ENCODE measurements at places on chromosomes 11 and 22. TPM values are rescaled to one million over a fixed set of nuclear protein-coding genes. Genes with fewer than 3 reads are reported as not detected.

Gene APOL4
- 0.67 TPM for total RNA-seq

DNA sequence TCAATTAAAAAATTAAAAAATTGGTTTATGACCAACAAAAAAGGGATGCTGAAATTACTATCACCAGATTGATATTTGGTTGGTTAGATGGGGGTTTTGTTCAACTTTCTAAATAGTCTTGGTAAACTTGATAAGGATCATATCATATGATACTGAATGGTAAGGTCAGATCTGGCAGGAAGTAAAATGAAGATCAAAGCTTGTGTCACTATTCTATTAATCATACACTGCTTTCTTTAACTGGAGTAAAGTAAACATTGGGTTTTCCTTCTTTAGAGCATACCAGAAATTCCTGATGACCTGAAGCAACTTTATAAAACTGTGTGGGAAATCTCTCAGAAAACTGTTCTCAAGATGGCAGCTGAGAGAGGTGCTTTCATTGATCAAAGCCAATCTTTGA, 40.2 kb downstream of the RRM1 start:
- H3K27me3 ChIP-seq, result no peaks in the 10 kb centered on the region
- DNase-seq, result no peak
- H3K4me3 ChIP-seq, result no peak overlapping the region
- H3K36me3 ChIP-seq, result peaks cover 47% of the 10 kb centered on the region
- H3K4me1 ChIP-seq, result peaks cover 5% of the 10 kb centered on the region

GRCh38 chr22:17785185-17786184, 11.2 kb upstream of the BID start:
- DNase-seq, result no peak
- H3K27ac ChIP-seq, result no peak overlapping the region
- no peak overlapping the region for H3K4me3 ChIP-seq
- no peaks in the 10 kb centered on the region for H3K36me3 ChIP-seq
- H3K4me1 ChIP-seq, result peaks cover 15% of the 10 kb centered on the region

GRCh38 chr22:27639248-27640086, 162.1 kb downstream of the MN1 start:
- no peaks in the 10 kb centered on the region for H3K36me3 ChIP-seq
- H3K27ac ChIP-seq, result no peak overlapping the region
- no peak overlapping the region for H3K4me3 ChIP-seq
- DNase-seq, result no peak
- peaks cover 31% of the 10 kb centered on the region for H3K4me1 ChIP-seq
- peaks cover 30% of the 10 kb centered on the region for H3K27me3 ChIP-seq

DNA sequence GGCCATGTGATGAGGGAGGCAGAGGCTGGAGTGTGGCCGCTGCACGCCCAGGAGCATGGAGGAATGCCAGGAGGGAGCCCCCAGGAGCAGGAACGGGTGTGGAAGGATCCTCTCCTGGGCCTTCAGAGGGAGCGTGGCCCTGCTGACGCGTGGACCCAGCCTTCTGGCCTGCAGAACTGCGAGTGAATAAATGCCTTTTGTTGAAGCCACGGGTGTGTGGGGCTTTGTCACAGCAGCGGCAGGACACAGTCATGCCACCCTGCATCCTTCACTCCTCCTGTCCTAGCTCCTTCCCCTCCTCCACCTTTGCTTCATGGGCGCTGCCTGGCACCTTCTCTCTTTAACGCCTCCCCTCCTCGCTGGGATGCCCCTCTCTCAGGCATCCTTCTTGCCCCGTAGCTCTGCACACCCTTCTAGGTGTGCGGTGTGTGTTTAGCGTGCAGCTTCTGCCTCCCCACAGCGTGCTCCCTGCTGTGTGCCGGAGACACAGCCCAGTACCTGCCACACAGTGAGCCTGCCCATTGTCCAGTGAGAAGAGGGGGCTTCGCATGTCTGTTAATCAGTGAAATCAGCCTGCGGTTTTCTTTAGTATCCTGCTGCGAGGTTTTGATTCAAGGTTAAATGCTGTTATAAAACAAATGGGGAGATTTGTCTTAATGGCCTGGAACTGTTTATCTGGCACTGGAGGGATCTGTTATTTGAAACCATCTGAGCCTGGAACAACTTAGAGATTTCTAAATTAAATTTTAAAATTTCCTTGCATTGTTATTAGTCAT, 459.6 kb downstream of the TBC1D22A start:
- no peak for DNase-seq
- H3K36me3 ChIP-seq, result peaks cover 3% of the 10 kb centered on the region
- no peak overlapping the region for H3K27ac ChIP-seq
- no peaks in the 10 kb centered on the region for H3K4me1 ChIP-seq

GRCh38 chr11:130511765-130512164, 63.3 kb downstream of the ADAMTS15 start:
- H3K36me3 ChIP-seq, result no peaks in the 10 kb centered on the region
- H3K27me3 ChIP-seq, result no peaks in the 10 kb centered on the region
- no peak overlapping the region for H3K27ac ChIP-seq

GRCh38 chr11:91686700-91687099, 537.9 kb upstream of the FAT3 start:
- DNase-seq, result no peak
- no peak overlapping the region for H3K4me3 ChIP-seq
- no peaks in the 10 kb centered on the region for H3K27me3 ChIP-seq
- H3K4me1 ChIP-seq, result no peaks in the 10 kb centered on the region

GRCh38 chr11:11408436-11409221, 55.6 kb upstream of the CSNK2A3 start:
- no peaks in the 10 kb centered on the region for H3K36me3 ChIP-seq
- peaks cover 35% of the 10 kb centered on the region for H3K4me1 ChIP-seq
- H3K27ac ChIP-seq, result no peak overlapping the region
- peaks cover 5% of the 10 kb centered on the region for H3K27me3 ChIP-seq

Gene PKNOX2
- 0.95 TPM for total RNA-seq

DNA sequence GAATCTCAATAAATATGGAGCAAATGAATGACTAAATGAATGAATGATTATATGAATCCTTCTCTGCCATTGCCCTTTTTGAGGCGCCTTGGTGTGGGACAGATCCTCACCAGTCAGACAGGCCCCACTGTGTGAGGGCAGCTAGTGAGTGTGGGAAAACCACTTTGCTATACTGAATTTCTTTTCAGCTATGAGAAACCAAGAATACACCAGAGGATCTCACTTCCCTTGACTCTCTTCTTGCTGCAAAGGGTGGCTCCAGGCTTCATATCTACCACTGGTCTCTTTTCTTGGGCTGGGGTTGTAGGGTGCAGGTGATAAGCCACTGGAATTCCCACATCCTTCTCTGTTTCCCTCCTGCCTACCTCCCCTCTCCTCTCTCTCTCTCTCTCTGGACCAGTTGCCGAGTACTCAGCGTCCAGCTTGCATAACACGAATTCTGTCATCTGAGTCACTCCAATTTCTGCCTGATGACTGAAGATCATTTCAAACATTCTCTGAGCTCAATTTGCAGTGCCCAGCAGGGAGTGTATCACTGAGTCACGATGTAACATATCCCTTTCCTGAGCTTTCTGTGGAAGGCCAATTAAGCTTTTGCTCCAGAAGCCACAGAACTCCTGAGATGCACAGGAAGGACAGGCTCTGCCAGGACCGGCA, 304.3 kb upstream of the NCAM1 start:
- H3K4me3 ChIP-seq, result no peak overlapping the region
- no peak for DNase-seq
- H3K27me3 ChIP-seq, result peaks cover 6% of the 10 kb centered on the region
- H3K4me1 ChIP-seq, result peaks cover 17% of the 10 kb centered on the region

DNA sequence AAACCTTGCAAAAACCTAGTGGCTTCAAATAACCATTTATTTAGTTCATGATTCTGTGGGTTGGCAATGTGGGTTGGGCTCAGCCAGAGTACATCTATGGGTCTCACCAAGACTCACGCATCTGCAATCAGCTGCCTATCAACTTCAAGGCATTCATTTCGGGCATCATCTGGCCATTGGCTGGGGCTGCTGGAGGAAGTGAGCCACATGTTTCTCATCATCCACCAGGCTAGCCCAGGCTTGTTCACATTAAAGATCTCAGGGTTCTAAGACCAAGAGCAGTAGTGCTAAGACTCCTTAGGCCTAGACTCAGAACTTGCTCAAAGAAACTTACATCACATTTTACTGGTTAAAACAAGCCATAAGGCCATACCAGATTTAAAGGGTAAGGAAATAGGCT, 478.9 kb upstream of the ARHGAP42 start:
- no peak overlapping the region for H3K27ac ChIP-seq
- no peak for DNase-seq
- no peaks in the 10 kb centered on the region for H3K36me3 ChIP-seq
- no peak overlapping the region for H3K4me3 ChIP-seq
- H3K27me3 ChIP-seq, result no peaks in the 10 kb centered on the region

Gene OR52N4
- not detected for total RNA-seq

Gene APOL6
- 13.4 TPM for total RNA-seq

- no peak for DNase-seq
- H3K4me1 ChIP-seq, result no peaks in the 10 kb centered on the region
- H3K27me3 ChIP-seq, result peaks cover 3% of the 10 kb centered on the region
- no peak overlapping the region for H3K4me3 ChIP-seq
- peaks cover 3% of the 10 kb centered on the region for H3K36me3 ChIP-seq
Measured at GRCh38 chr11:431921-432320, 9.9 kb downstream of the ANO9 start.

DNA sequence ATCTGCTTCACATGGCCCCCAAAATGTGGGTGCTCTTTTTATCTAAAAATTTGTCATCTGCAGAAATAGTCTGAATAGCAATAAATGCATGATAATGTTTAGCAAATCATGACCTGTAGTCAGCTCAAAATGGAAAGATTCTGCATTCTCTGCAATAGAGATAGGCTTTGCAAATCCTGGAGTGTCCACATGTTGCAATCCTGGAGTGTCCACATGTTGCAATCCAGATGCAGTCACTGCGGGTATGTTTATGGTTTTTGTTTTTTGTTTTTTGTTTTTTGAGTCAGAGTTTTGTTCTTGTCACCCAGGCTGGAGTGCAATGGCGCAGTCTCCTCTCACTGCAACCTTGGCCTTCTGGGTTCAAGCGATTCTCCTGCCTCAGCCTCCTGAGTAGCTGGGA, 20.2 kb upstream of the LRRC32 start:
- no peak overlapping the region for H3K4me3 ChIP-seq
- no peaks in the 10 kb centered on the region for H3K36me3 ChIP-seq
- peaks cover 21% of the 10 kb centered on the region for H3K4me1 ChIP-seq
- DNase-seq, result no peak

DNA sequence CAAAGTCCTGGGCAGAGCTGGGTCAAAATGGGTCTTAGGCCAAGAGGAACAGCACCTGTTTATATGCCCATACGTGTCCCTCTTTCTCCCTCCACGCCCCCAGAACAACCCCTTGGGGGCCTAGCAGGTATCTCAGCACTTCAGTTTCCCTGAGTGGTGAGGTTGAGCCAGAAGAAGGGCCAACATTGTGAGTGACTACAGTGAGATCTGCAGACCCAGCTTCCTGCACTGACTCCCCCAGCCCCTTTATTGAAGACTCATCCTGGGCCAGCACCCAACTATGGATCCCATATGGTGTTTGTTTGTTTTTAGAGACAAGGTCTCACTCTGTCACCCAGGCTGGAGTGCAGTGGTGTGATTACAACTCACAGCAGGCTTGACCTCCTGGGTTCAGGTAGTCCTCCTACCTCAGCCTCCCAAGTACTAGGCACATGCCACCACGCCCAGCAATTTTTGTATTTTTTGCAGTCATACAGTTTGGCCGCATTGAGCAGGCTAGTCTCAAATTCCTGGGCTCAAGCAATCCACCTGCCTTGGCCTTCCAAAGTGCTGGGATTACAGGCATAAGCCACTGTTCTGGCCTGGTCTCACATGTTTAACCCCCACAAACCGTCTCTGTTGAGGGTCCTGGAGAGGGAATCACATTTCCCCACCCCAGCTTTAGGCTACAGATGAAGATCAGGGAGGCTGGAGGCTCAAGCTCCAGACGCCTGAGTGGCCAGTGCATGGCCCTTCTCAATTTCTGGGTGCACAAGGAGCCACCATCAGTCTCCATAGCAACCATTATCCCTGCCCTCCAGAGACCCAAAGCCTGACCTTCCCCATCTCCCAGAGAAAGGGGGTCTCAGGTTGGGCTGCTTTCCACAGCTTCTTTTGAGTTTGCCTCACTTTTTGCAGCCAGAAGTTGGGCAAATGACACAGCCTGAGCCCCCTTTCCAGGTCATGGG, 1.7 kb upstream of the LARGE2 start:
- H3K4me1 ChIP-seq, result peaks cover 11% of the 10 kb centered on the region
- H3K27ac ChIP-seq, result peak overlapping the region; percentile 90
- peaks cover 31% of the 10 kb centered on the region for H3K27me3 ChIP-seq
- H3K4me3 ChIP-seq, result peak overlapping the region; percentile 87
- no peak for DNase-seq
- no peaks in the 10 kb centered on the region for H3K36me3 ChIP-seq

- no peak overlapping the region for H3K27ac ChIP-seq
- H3K27me3 ChIP-seq, result peaks cover 36% of the 10 kb centered on the region
Measured at GRCh38 chr11:69891421-69892236, 72.4 kb upstream of the FGF3 start.

GRCh38 chr11:131671320-131671719, 300.9 kb downstream of the NTM start:
- H3K27ac ChIP-seq, result no peak overlapping the region
- peaks cover 36% of the 10 kb centered on the region for H3K27me3 ChIP-seq
- no peak for DNase-seq
- H3K4me1 ChIP-seq, result peaks cover 7% of the 10 kb centered on the region
- H3K36me3 ChIP-seq, result no peaks in the 10 kb centered on the region

Gene OR10A2
- not detected for total RNA-seq

Gene MS4A12
- total RNA-seq, result not detected

GRCh38 chr22:43843783-43844530, 18.4 kb downstream of the SULT4A1 start:
- peaks cover 21% of the 10 kb centered on the region for H3K4me1 ChIP-seq
- H3K36me3 ChIP-seq, result no peaks in the 10 kb centered on the region
- H3K27ac ChIP-seq, result no peak overlapping the region
- H3K27me3 ChIP-seq, result no peaks in the 10 kb centered on the region
- no peak for DNase-seq
- no peak overlapping the region for H3K4me3 ChIP-seq

DNA sequence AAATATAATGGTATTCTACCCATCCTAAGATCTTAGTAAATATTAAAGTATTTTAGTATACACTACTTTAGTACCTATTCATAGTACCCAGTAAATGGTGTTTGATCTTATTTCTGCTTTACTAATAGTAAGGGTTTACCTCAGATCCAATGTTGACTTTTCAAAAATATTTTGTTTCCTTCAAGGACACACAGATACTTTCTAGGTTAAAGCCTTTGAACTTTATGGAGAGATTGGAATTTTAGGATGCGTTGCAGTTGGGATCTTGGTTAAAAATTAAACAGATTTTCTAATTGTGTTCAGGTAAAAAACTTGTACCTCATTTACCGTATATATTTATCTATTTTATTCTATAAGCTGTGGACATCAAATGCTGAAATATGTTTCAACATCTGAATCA, 73.3 kb downstream of the CYP2R1 start:
- H3K4me1 ChIP-seq, result no peaks in the 10 kb centered on the region
- H3K27me3 ChIP-seq, result no peaks in the 10 kb centered on the region
- no peak overlapping the region for H3K4me3 ChIP-seq
- no peak overlapping the region for H3K27ac ChIP-seq
